Epithelial cell of proximal tubule (primary cell): ENCODE measurements at places on chromosomes 12 and 14. TPM values are rescaled to one million over a fixed set of nuclear protein-coding genes. Genes with fewer than 3 reads are reported as not detected.
A peak's percentile ranks its signal among the peaks of the same experiment; 100 is the strongest.

Gene USP30
- 6.1 and 13.0 TPM in 2 replicates for total RNA-seq

DNA sequence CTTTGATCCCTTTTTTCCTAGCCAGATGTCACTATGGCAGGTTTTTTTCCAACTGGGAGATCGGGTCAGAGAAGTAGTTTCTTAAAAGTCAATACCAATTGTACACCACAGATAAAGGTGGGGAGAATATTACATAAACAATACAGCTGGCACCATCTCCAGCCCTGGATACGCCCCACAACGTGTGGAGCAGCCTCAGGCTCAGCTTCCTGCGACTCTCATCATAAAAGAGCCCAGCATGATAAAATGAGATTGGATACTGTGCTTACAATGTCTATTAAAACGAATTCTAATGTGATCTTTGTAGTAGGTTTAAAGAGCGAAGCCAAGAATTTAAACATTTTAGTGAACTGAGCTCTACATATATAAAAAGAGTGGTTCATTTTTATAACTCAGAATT, 21.5 kb downstream of the EFCAB11 start:
- DNase-seq = no peak

Gene NANOG
- total RNA-seq = not detected in 2 replicates

GRCh38 chr12:6277982-6278438, 32.5 kb upstream of the PLEKHG6 start:
- DNase-seq = no peak

- DNase-seq = peak; percentile 61
These were observed 1194.7 kb downstream of the GALC start for GRCh38 chr14:86798330-86798729.

DNA sequence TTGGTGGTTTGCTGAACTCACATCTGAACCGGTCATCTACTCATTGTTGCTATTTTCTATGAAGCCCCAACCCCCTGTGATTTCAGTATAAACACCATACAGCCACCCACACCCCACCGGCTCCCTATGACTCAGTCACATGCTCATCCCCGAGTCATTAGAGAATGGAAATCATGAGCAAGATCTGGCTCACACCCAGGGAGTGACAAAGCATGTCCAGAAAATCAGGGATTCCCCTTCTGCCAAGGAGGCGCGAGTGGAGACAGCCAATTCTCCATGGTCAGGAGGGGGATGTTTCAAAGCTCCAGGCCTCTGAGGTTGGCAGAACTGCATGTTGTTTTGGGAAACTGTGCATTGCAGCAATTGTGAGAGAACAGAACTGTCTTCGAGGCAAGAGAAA, 657.5 kb upstream of the TBX3 start:
- DNase-seq = peak; percentile 99

Gene TSPAN19
- not detected in 2 replicates for total RNA-seq

GRCh38 chr12:56253091-56253490, 5.1 kb downstream of the ANKRD52 start:
- DNase-seq = no peak

Gene KRT80
- total RNA-seq = 18.0 and 32.1 TPM in 2 replicates

GRCh38 chr14:72643317-72643801, 250.5 kb downstream of the DPF3 start:
- peak; percentile 89 for DNase-seq

DNA sequence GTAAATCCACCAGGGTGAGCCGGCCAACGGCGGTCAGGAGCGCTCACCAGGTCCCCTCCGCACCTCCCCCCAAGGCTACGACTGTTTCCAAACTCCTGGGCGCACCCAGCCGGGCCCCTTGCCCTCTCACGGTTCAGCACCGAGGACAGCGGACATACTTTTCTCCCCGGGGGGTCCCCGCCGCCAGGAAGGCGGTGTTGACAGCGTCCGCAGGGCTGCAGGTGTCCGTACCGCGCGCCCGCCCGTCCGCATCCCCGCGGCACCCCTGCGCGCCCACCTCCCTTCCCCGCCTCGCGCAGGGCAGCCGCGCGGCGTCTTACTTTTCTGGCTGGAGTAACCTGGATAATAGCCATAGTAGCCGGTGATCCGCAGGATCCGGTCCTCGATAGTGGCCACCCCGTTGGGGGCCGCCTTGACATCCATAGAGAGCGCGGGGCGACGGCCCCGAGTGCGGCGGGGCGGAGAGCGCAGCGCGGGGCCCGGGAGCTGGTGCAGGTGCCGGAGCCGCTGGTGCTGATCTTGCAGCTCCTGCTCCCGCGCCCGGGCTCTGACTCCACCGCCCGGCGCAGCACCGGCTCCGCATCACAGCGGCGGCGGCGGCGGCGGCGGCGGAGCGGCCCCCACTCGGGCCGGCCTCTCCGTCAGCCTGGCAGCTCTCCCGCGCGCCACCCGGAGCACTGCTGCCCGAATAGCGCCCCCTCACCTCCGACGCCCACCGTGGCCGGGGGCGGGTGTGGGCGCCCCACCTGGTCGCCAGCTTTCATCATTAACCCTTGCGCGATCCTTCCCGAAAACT, at the start of gene SLC35F4:
Gene SLC35F4 (minus strand): TSS at position 690 of the 796 bp plus-strand sequence.
- DNase-seq = no peak

Gene NXPH4
- not detected in 2 replicates for total RNA-seq

- no peak for DNase-seq
These were observed 71.3 kb downstream of the PTHLH start for GRCh38 chr12:27900920-27901879.

- DNase-seq = no peak
These were observed 59.0 kb upstream of the SCN8A start for GRCh38 chr12:51531978-51532497.

GRCh38 chr14:90381011-90381786, 15.6 kb upstream of the CALM1 start:
- DNase-seq = no peak

DNA sequence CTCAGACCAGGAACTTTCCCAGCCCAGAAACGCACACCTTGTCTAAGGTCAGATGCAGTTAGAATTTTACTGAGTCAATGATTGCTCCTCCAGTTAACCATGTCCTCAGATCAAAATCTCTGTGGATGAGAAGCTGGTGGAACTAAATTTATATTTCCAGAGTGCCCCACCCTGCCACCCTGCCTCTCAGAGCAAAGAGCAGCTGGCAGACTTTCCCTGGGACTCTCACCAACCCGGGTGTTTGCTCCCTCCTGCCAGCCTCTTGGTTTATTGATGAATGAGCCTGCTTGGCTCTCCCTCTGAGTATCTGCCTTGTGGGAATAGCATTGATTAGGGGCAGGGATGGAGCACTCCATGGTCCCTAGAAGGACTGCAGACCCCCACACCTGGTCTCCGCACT, 5.9 kb upstream of the KRT1 start:
- DNase-seq = no peak

Gene GRIP1
- total RNA-seq = 1.5 and 3.0 TPM in 2 replicates

DNA sequence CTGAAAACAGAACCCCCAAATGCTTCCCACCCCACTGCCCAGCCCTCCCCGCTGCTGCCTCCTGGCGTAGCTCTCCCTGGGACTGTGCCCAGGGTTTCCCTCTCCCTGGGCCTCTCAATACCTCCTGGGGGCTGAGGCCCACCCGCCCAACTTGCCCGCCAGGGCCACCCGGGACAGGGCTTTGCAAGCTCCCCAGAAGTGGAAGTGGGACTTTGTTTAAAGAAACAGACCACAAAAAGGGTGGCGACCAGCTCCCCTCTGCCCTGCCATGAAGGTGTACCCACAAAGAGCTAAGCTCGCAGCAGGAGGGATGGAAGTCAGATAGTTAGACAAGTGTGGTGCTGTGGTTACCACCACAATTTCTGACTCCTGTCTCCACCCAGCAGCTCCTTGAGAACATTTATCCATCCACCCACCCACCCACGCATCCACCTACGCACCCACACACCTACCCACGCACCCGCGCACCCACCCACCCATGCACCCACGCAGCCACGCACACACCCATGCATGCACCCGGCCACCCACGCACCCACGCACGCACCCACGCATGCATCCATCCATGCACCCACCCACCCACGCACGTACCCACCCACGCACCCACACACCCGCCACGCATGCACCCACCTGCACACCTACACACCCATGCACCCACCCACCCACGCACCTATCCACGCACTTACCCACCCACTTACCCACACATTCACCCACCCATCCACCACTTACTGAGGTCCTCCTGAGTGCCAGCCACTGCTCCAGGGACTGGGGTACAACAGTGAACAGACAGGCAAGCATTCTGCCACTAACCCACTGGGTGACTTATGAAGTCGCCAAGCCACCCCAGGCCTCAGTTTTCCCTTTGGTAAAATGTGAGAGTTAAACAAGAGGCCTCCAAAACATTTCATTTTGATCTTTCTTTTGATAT, 127.3 kb downstream of the SCARB1 start:
- DNase-seq = no peak

GRCh38 chr14:22602862-22603261, 4.8 kb downstream of the ABHD4 start:
- DNase-seq = no peak

Gene HOXC4
- total RNA-seq = 2.8 and 3.3 TPM in 2 replicates
